ENCODE measurements at places on chromosomes 7 and 10. TPM values are rescaled to one million over a fixed set of nuclear protein-coding genes. Genes with fewer than 3 reads are reported as not detected.

NUB1 gene
- total RNA-seq, result 37.4 TPM

INA gene
- total RNA-seq, result 161 TPM

NKX1-2 gene
- total RNA-seq, result 0.25 TPM

BZW2 gene
- total RNA-seq, result 85.6 TPM

OLAH gene
- total RNA-seq, result 0.25 TPM

BBIP1 gene
- total RNA-seq, result 42.8 TPM

GLRX3 gene
- 47.0 TPM for total RNA-seq

CLCN1 gene
- total RNA-seq, result not detected

SFRP5 gene
- 1.2 TPM for total RNA-seq

TBL2 gene
- 33.9 TPM for total RNA-seq

CCDC172 gene
- total RNA-seq, result not detected

ANKRD30A gene
- total RNA-seq, result not detected

ANKRD61 gene
- not detected for total RNA-seq

CYP3A5 gene
- under 0.01 TPM for total RNA-seq

SFTPD gene
- total RNA-seq, result 0.25 TPM

TRIM4 gene
- 9.3 TPM for total RNA-seq

CCL24 gene
- not detected for total RNA-seq

RNF148 gene
- 0.25 TPM for total RNA-seq

SHTN1 gene
- 78.2 TPM for total RNA-seq

SGCE gene
- 66.1 TPM for total RNA-seq

PNLIPRP2 gene
- total RNA-seq, result not detected

CCDC7 gene
- total RNA-seq, result 64.4 TPM

SEMA3E gene
- total RNA-seq, result 36.9 TPM

RNF133 gene
- 0.25 TPM for total RNA-seq

SLC18A3 gene
- total RNA-seq, result not detected

DDC gene
- total RNA-seq, result 0.25 TPM

All from temporal lobe (tissue), 4 donors.